HAP-1 (cell line): ENCODE measurements at places on chromosomes 4 and X.

DNA sequence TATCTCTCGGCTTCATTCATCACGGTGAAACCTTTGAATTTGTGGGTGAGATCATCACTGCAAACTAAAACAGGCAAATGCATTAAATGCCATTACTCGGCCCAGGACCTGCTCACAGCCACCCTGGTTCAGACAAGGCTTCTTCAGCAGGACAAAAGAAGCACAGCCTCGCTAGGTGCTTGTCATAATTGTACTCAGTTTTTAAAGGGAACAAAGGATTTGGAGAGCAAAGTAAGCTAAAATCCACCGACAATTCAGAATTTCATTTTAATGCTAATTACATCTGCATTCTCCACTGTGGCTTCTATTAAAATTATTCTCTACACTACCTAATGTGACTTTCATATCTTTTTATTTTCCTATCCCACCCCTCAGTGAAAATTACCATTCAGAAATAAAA lies 57.0 kb downstream of the PCYT1B start:
- peak; percentile 93 for DNase-seq

DNA sequence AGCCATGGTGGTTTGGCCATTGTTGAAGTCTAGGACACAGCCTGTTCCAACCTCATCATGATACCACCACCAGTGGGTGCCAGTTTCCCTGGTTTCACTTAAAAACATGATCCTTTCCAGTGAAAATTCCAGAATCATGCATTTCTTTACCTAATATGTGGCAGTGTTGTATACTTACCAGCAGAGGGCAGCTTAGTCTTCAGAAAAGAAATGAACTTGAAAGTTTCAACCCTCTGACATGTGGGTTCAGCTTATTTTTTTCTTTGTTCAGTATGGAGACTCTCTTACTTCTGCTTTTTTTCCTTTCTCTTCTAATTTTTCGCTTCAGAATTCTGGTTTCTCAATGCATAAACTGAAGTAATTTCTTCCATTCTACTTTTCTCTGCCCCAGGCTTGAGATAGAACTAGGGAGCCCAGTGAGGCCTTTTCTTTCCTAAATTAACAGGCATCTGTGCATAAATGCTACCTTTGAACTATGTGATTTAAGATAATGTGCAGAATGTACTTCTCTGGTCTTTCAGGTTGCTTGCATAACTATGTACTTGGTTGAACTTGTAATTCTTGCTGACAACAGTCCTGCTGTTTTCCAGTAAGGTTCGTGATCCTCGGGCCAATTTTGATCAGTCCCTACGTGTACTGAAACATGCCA lies 10.7 kb downstream of the LIAS start:
- DNase-seq: peak; percentile 86

GRCh38 chrX:133588827-133589226 lies 173.5 kb upstream of the GPC4 start:
- DNase-seq: no peak

- DNase-seq: no peak
Measured at GRCh38 chr4:94516067-94516466, 64.3 kb downstream of the PDLIM5 start.

GRCh38 chr4:107978716-107979451 lies 10.8 kb upstream of the HADH start:
- no peak for DNase-seq

- DNase-seq: peak; percentile 71
Measured at GRCh38 chrX:40933132-40933705, 152.0 kb upstream of the USP9X start.

GRCh38 chrX:45524296-45524695 lies 323.6 kb upstream of the DIPK2B start:
- DNase-seq: no peak

GRCh38 chrX:45807572-45808425 lies 607.1 kb upstream of the DIPK2B start:
- peak; percentile 28 for DNase-seq
